ENCODE measurements at places on chromosomes 7 and 10.

GRCh38 chr7:73769481-73770001, 529 bp downstream of the CLDN3 start:
- DNase-seq, result no peak

- DNase-seq, result no peak
Observed at GRCh38 chr10:33749067-33749735, 414.7 kb upstream of the NRP1 start.

DNA sequence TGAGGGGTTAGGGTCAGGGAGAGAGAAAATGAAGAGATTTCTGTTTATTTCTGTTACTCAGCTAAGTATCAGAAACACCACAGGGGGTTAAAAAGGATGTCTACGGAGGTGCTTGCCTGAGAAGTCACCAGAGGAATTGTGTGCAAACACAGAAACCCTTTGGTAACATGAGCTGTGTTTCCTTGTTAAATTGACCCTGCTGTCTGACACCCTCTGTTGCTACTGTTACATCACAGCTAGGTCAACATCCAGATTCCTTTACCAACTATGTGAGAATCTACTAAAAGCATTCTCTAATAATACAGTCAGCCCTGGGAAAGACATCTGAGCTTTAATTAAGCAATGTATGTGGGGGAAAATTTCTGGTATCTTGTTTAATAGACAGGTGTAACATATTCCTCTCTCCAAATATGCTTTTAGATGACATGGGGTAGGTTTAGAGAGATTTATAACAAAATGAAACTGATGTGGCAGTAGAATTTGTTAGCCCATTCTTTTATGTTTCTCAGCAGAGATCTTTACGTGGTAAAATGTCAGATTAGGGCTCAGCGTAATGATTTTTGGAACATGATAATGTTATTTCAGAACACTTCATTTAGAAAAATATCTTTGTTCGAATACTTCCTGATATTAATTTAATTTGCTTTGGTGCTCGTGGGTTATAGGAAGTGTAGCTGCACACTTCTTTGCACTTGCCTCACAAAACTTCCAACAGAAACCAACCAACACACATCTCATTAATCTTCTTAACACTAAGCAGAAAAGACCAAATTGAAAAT, 168.0 kb upstream of the AHR start:
- DNase-seq, result no peak

DNA sequence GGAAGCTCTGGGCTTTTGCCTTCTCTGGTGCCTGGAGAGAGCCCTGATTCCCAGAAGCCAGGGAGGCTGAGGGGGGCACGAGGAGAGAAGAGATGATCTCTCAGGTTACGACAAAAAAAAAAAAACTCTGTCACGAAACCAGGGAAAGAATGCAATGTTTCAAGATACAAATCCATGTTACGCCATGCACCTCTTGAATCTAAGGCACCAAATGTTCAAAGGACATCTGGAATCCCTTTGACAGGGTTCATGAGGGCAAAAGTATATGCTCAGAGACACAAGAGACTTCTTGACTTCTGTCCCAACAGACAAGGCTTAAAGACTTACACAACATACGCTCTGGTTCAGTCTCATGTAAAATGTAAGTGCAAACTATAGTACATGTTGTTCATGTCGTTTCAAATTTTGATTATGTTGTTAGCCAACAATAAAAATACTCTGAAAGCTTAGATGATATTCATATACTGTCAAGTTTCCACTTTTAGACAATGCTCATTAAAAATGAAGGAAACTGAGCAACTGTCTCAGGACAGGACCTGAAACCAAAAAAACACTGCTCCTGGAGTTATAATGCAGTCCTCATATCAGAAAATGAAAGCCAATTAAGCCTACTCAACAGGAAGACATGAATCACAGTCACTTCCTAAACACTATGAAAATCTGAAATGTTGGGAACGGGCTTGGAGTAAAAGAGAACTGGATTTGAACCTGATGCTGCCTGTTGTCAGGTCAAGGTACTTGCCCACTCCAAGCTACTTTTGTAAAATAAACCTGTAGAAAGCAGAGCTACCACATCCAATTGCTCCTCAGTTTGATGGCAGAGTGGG, 72.3 kb downstream of the CHCHD3 start:
- DNase-seq, result no peak

DNA sequence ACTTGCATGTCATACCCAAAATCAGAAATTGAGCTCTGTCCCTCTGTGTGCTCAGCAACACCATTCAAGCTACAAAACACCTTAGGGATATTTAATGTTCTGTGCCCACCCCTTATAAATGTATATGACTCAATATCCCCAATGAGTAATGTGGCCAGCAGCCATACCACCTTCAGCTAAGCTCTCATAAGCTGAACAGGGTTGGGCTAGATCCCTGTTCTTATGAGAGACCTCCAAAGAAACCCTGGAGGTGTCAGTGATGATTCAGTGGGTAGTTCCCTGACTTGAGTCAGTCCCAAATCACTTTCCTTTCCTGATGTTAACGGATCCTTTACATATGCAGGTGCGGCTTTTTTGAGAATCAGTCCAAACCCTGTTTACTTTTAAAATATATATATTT, 253.8 kb downstream of the CREB5 start:
- DNase-seq, result no peak

DNA sequence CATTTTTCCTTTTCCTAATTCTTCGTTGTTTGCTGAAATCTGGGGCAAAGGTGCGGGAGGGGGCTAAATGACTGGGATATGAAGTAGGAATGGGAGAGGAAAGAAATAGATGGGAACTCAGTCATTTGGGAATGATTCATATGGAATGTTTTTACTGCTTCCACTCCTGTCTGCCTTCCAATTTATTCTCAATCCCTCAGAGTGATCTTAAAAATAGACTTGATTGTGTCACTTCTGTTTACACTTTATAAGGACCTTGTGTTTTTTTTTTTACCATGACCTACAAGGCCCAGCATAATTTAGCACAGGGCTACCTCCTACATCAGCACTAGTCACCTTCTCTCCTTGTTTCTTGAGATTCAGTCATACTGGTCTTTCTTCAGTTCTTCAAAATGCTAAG, 97.9 kb downstream of the PTEN start:
- DNase-seq, result no peak

DNA sequence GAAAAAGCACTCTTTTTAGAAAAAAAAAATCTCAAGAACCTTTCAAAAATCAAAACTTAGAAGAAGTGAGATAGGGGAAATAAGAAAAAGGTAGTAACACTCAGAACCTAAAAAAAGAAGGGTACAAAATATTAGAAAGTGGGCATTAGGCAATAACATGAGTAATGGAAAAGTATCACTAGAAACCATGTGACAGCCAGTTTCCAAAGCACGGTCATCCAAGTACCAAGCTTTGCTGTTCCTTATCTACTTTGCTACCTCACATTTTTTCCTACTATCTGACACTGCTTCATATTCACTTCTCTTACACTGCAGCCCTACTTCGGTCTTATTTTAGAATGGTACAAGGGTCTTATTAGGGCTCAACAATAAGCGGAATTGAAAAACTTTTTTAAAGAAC, 30.3 kb downstream of the IMMP2L start:
- no peak for DNase-seq

GRCh38 chr7:69953136-69954067, 355.1 kb downstream of the AUTS2 start:
- DNase-seq, result no peak

DNA sequence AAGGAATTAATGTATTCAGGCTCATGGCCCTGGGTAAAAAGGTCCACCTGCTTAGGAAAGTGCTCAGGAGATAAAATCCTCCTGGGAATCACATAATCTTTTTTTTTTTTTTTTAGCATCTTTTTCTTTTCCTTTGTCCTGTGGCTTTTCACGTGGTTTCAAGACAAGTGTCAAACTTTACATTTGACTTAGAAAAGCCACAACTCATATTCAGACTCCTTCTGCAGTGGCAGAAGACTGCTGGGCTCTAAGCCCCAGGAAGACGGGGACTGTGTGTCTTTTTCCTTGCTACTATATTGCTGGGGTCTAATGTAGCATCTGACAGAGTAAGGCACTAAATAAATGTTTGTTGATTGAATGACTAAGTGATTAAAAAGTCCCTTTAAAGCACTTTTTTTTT, 127.5 kb upstream of the ANKRD1 start:
- no peak for DNase-seq

- DNase-seq, result no peak
Observed at GRCh38 chr7:77684030-77684429, 12.2 kb upstream of the RSBN1L start.

DNA sequence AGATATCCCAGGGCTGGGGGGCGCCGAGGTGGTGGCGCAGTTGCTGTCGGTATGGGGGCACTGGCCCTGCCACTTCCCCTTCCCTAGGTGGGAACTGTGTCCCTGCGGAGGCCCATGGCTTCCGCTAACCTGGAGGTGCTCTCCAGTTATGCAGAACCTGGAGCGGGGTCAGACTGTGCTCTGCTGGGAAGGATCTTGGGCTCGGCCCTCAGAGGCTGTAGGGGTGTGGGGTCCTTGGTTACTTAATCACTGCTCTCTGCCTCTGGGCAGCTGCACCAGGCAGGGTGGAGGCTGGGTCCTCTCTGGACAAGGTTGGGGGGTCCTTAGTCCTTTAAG, 2.4 kb downstream of the BRI3 start:
- no peak for DNase-seq

GRCh38 chr10:115814542-115814941, 458.5 kb downstream of the GFRA1 start:
- DNase-seq, result no peak

DNA sequence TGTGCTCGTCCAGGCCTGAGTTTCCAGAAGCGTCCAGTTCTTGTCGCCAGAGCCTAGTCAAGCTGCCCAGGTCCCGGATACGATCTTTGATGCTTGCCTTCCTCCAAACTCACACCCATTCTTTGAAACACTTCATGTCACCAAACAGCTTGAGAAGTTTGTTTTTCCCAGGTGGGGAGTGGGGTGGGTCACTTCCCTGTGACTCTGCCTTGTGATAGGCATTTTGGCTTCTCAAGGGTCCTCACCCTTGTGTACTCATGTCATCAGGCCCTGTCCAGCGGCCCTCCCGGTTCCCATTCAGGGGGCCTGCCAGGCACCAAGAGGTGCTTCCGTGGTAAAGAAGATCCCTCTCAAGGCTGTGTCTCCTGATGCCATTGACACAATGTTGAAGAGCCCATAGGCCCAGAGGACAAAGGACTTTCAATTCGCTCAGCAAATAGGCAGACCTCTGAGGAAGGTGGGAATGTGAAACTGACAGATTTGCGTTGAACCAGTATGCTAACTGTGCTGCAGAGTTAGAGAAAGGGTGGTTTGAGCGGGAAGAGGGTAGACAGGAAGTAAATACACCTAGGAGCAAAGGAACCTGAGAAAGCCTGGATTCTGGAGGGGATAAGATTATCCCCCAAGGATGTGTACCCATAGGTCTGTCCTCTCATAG, 24.7 kb upstream of the SFTPA1 start:
- no peak for DNase-seq

- no peak for DNase-seq
Observed at GRCh38 chr7:55878691-55879090, 8.6 kb upstream of the ZNF713 start.

GRCh38 chr7:130410868-130411541, 29.8 kb downstream of the CEP41 start:
- no peak for DNase-seq

- DNase-seq, result no peak
Observed at GRCh38 chr7:78437118-78437517, 638.5 kb downstream of the PHTF2 start.

- no peak for DNase-seq
Observed at GRCh38 chr10:126234630-126235029, 153.6 kb downstream of the ADAM12 start.

DNA sequence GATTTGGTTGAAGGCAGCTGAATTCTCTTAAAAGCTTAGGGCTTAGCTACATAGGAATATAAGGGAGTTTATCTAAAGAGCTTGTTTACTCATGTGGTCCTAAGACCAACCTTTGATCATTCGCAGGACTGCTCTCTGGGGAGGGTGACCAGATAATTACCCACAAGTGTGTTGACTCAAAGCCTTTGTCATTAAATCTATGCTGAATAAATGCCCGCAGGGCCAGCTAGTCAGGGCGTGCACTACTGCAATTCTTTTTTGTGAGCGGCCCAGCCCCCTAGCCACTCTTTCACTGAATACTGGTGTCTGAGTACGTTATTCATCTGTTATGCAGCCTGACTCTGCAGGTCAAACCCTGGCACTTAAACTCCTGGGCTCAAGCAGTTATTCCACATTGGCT, 69.6 kb downstream of the AKAP9 start:
- no peak for DNase-seq

DNA sequence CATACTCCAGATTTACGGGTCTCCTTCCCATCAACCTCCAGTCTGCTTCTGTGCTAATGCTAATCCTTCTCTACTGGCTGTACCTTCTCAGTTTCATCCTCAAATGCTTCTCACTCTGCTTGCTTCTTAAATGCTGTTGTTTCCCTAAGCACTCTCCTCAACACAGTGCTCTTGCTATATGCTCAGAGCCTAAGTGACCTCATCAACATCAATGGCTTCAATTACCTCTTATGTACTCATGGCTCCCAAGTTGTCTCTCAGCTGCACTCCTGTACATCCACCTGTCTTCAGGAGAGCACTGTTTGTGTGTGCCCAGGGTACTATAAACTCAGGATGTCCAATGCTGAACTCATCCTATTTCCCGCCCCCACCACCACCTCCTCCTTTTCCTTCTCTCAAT, 22.5 kb downstream of the ELAPOR2 start:
- no peak for DNase-seq

DNA sequence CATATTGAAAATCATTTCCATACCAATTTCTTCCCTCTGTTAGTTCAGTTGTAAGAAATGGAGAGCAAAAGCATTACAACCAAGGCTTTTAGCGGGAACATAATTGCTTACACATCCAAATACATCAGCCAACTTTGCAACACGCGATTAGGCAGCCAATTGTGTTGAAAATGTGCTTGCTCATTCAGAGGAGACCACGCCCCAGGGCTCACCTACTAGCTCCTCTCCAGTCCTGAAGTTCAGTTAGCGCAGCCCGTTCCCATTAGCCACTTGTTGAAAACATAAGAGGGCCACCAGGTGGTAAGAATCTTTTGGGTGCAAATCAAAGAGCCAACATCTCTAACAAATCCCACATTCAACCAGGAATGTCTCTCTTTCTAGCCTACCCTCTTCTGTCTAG, 213.2 kb upstream of the MDFIC start:
- no peak for DNase-seq

DNA sequence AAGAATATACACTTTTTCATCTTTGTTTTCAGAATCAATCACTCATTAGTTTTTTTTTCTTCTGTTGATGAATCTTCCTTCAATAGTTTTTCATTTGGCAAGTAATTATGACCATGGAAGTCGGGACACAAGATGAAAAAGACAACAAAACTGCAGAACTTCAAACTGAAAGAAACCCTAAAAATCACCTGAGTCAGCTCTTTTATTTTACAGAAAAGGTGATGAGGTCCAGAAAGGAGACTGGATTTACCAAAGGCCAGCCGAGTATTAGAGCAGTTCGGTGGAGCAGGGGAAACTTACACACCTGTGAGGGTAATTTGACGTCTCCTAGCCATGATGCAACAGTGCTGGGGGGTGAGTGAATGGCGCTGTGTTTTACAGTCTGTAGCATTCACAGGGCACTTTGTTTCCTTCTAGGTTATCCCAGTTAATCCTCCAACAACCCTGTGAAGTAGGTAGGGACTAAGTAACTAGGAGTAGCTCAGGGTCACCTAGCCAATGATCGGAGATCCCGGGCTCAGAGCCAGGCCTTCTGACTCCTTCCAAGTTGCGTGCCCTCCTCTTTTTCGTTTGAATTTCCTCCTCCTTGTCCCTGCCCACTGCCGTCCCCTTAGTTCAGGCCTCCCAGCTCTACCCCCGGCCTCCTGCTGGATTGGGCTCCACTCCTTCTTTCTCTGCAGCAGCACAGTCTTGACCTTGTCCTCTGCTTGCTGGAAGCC, 14.0 kb downstream of the RBM20 start:
- no peak for DNase-seq
